HCT116 (cell line): ENCODE measurements at places on chromosomes 4 and X. TPM values are rescaled to one million over a fixed set of nuclear protein-coding genes. Genes with fewer than 3 reads are reported as not detected.

GRCh38 chr4:88672987-88673386 is 24.6 kb downstream of the NAP1L5 start:
- no peak overlapping the region for H3K4me3 ChIP-seq
- no peak for DNase-seq
- H3K4me1 ChIP-seq, result no peaks in the 10 kb centered on the region
- no peak overlapping the region for H3K27ac ChIP-seq

GRCh38 chrX:33725535-33726210 is 406.4 kb downstream of the FAM47A start:
- H3K27ac ChIP-seq, result no peak overlapping the region
- no peak for DNase-seq
- no peaks in the 10 kb centered on the region for H3K4me1 ChIP-seq

GRCh38 chr4:13665701-13666660 is 38.5 kb upstream of the BOD1L1 start:
- H3K27me3 ChIP-seq, result no peaks in the 10 kb centered on the region
- DNase-seq, result no peak
- H3K4me1 ChIP-seq, result no peaks in the 10 kb centered on the region

- no peaks in the 10 kb centered on the region for H3K36me3 ChIP-seq
- DNase-seq, result no peak
- no peak overlapping the region for H3K4me3 ChIP-seq
- H3K27me3 ChIP-seq, result no peaks in the 10 kb centered on the region
- H3K4me1 ChIP-seq, result no peaks in the 10 kb centered on the region
Observed at GRCh38 chr4:12949719-12950490, 534.2 kb downstream of the RAB28 start.

DNA sequence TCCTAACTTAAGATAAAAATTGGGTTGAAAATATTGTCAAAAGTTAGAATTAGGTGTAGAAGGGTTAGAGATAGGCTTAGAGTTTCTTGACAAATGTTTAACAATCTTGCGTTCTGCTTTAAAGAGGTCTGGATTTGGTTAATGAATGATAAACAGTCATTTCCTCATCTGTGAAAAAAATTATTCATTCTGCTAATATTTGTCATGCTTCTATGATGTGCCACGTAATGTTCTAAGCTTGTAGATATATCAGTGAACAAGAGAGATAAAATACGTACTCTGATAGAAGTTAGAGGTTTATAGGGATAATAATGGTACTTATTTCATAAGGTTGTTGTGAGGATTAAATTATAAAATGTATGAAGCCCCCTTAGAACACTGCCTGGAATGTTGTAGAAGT is 443.0 kb upstream of the GALNT7 start:
- H3K36me3 ChIP-seq, result no peaks in the 10 kb centered on the region
- H3K27ac ChIP-seq, result no peak overlapping the region
- no peak for DNase-seq
- no peaks in the 10 kb centered on the region for H3K27me3 ChIP-seq
- H3K4me1 ChIP-seq, result no peaks in the 10 kb centered on the region

DNA sequence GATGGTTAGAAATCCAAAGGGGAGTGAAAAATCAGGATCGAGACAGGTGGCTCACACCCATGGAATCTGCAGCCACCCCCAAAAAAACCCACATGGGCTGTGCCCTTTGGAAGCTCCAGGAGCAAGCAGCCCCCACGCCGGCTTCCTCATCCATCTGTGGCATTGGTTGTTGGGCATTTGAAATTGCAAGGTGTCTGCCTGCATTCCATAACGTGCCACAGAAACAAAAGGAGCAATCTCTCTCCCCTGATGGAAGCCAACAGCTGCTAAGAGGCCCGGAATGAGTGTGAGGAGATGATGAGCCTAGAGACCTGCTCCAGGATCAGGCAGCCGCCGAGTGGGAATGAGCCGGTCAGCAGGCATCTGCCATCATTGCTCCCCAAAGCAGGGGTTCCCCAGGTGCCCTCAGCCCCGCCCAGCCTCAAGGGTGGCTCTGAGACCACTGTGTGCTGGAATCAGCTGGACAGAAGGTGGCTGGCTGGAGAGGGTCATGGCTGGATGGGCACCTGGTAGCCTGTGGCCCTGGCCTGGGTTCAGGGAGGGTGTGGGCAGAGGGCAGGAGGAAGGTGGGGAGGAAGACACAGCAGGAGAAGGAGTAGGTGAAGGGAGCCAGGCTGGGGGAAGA is 113.2 kb downstream of the CRLF2 start:
- H3K27me3 ChIP-seq, result peaks cover 16% of the 10 kb centered on the region
- H3K27ac ChIP-seq, result no peak overlapping the region
- H3K4me3 ChIP-seq, result no peak overlapping the region
- no peak for DNase-seq
- H3K36me3 ChIP-seq, result no peaks in the 10 kb centered on the region

DNA sequence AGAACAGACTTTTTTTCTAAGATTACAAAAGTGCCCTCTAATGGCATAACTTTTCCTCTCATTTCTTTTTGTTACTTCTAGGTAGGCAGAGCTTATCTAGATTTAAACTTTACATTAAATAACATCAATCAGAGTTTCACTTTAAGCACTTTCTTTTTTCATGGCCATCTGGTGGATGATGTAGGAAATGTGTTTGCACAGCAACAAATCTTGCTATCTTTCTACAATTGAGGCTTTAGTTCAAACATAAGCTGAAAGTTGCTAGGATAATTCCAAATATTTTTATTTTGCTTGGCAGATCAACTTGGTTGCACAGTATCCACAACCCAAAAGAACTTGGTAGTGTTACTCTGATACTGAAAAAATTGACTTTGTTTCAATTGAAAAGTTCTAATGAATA is 22.0 kb downstream of the NDNF start:
- DNase-seq, result no peak
- no peaks in the 10 kb centered on the region for H3K27me3 ChIP-seq
- H3K4me1 ChIP-seq, result peaks cover 5% of the 10 kb centered on the region; the same call in 1 of the 2 replicates
- no peak overlapping the region for H3K27ac ChIP-seq

DNA sequence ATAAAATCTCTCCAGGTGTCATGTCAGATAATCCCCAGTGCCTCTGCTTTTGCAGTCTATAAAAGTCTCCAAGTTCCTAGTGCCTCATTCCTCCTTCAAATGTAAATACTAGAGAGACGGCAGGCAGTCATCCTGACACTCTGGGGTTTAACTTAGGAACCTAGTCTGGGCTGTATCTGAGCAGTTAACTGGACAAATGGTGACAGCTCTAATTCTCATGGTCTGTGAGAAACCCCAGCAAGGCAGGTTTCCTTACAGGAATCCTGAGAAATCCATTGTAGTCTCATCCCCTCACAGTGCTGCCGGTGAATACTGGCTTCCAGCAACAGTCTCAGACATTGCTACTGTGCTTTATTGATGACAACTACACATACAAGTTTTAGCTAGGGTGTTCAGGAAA is 246.8 kb downstream of the SNCA start:
- no peak for DNase-seq
- H3K27me3 ChIP-seq, result no peaks in the 10 kb centered on the region
- H3K4me1 ChIP-seq, result no peaks in the 10 kb centered on the region
- H3K36me3 ChIP-seq, result no peaks in the 10 kb centered on the region
- H3K27ac ChIP-seq, result no peak overlapping the region

- DNase-seq, result no peak
- H3K36me3 ChIP-seq, result no peaks in the 10 kb centered on the region
- no peaks in the 10 kb centered on the region; the same call in 1 of the 2 replicates for H3K4me1 ChIP-seq
- no peaks in the 10 kb centered on the region for H3K27me3 ChIP-seq
Observed at GRCh38 chr4:25970226-25970675, 56.2 kb downstream of the SMIM20 start.

DNA sequence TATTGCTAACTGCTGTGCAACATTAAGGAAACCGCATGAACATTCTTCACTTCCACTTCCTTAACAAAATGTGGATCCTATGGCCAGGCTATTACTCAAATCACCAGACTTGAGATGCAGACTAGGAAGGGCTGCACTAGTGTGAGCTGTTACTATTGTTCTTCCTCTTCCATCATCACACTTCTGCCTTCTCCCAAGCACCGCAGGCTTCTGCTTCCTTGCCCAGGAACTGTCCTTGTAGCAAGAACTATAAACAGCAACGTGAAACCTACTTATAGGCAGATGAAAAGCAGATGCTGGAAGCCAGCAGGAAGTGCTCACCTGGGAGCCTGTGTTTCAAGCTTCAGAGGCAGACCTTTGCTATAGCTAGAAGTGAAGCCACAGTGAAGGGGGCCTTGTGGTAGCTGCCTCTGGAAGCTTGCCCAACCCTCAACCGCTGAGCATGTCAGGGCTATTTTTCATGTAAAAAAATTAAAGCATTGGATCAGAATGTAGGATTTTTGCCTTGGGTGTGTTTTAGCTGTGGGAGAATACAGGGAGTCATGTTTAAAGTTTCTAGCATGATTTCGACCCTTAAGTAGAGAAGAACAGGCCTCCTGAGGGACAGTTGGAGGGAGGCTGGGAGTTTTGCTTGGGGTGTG is 43.9 kb downstream of the CLNK start:
- H3K36me3 ChIP-seq, result no peaks in the 10 kb centered on the region
- H3K27ac ChIP-seq, result no peak overlapping the region
- H3K4me3 ChIP-seq, result no peak overlapping the region
- no peaks in the 10 kb centered on the region for H3K27me3 ChIP-seq

- DNase-seq, result no peak
- H3K4me1 ChIP-seq, result no peaks in the 10 kb centered on the region
- no peak overlapping the region for H3K4me3 ChIP-seq
- no peaks in the 10 kb centered on the region for H3K36me3 ChIP-seq
- H3K27ac ChIP-seq, result no peak overlapping the region
- H3K27me3 ChIP-seq, result no peaks in the 10 kb centered on the region
Observed at GRCh38 chr4:145820407-145820806, 118.2 kb downstream of the ZNF827 start.

GRCh38 chr4:130814896-130815295 is 1718.9 kb downstream of the C4orf33 start:
- DNase-seq, result no peak
- no peaks in the 10 kb centered on the region for H3K27me3 ChIP-seq
- H3K36me3 ChIP-seq, result no peaks in the 10 kb centered on the region
- no peak overlapping the region for H3K4me3 ChIP-seq
- no peaks in the 10 kb centered on the region for H3K4me1 ChIP-seq
- no peak overlapping the region for H3K27ac ChIP-seq

GRCh38 chr4:44447563-44448504 is 775 bp downstream of the KCTD8 start:
- no peak overlapping the region for H3K4me3 ChIP-seq
- no peaks in the 10 kb centered on the region for H3K27me3 ChIP-seq
- H3K36me3 ChIP-seq, result no peaks in the 10 kb centered on the region
- no peak overlapping the region for H3K27ac ChIP-seq
- no peak for DNase-seq

DNA sequence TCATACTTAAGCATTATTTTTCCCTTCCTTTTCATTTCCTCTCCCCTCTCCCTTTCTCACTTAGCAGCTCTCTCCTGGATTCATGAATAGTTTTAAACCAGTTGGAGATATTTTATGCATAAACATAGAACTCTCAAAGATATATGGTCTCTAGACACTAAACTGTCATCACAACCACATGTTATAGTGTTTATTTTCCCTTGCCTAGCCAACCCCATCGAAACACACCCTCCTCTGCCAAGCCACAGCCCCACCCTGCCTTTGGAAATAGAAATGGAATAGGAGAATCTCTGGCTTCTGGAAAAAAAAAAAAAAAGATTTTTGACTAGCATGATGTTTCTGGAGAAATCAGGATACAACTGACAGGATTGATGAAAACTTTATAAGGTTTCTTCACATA is 64.8 kb upstream of the RBPJ start:
- DNase-seq, result no peak
- H3K4me3 ChIP-seq, result no peak overlapping the region
- no peaks in the 10 kb centered on the region for H3K36me3 ChIP-seq
- no peaks in the 10 kb centered on the region for H3K27me3 ChIP-seq
- H3K4me1 ChIP-seq, result peaks cover 15% of the 10 kb centered on the region
- no peak overlapping the region for H3K27ac ChIP-seq

DNA sequence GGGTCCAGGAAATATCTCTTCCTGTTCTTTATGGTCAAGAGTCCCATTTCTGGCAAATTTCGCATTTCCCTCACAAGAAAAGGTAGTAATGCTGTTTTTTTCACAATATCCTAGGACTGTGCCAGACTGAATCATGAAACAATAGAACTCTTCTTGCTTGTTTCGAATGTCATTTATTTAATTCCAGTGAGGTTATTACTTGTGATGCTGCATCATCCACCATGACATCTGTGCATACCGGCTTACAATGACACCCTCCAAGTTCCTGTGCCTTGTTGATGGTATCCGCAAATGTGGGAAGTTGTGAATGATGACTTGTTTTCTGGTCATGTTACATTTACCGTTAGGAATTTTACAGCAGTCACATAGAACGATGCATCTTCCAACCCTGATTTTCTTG is 42.9 kb upstream of the SPRY1 start:
- no peak overlapping the region for H3K4me3 ChIP-seq
- no peak for DNase-seq
- no peaks in the 10 kb centered on the region for H3K4me1 ChIP-seq
- no peaks in the 10 kb centered on the region for H3K27me3 ChIP-seq
- no peak overlapping the region for H3K27ac ChIP-seq
- H3K36me3 ChIP-seq, result no peaks in the 10 kb centered on the region

DNA sequence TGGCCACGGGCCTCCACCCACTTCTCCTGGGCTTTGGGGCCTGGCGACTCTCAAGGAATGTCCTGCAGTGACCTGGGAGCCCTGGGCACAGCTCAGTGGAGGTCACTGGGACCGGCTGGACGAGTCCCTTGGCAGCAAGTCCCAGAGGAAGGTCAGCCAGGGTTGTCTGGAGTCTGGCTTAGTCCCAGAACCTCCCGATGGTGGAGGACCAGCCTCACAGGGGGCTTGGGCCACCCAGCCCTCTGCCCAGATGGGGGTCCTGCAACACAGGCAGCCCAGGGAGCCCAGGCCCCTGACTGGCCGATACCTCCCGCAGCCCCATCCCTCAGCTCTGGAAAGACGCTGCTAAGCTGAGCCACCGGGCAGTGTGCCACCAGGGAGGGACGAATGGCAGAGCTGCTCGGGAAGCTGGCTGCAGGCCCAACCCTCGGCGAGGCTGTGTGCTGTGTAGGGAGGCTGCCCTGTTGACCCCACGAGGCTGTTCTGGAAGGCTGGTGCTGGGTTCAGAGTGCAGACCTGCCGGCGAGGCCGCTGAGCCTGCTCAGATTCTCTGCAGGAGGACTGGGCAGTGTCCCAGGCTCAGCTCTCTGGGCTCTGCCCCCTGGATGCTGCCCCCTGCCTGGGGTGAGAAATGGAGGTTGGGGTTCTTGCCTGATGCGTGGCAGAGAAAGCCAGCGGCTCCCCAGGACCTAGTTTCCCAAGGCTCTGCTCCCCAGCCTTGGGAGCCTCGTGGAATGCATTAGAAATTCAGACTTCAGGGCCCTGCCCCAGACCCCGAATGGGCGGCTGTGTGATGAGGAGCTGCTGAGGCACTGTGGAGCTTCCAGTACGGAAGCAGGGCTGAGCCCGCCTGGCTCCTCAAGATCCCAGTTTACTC is 61.7 kb downstream of the ADRA2C start:
- H3K36me3 ChIP-seq, result no peaks in the 10 kb centered on the region
- H3K4me3 ChIP-seq, result no peak overlapping the region
- H3K4me1 ChIP-seq, result peaks cover 9% of the 10 kb centered on the region; the same call in 1 of the 2 replicates
- no peak overlapping the region for H3K27ac ChIP-seq
- DNase-seq, result no peak
- no peaks in the 10 kb centered on the region for H3K27me3 ChIP-seq

HADH gene
- total RNA-seq, result 30.2 TPM

CFAP47 gene
- total RNA-seq, result not detected
